NCI-H1436 treated with DMSO at 0.1 percent for 48 hours (cell line): ENCODE measurements at places on chromosomes 16 and 17.

DNA sequence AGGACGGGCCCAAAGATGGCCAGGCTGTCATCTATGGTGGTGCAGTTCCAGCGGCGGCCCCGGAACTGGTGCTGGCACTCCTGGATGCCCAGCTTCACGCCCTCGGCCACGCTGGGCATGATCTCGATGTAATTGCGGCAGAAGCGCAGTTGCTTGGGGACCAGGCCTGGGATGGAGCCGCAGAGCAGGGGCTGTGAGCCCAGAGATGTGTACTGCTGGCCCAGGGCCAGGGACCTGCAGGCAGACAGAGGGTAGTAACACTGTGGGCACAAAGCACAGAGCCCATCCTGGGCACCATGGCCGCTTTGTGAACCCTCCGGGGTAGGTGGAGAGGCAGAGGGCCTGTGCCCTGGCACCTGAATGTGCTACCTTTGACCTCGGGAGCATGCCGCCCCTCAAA lies 44.8 kb downstream of the WNT3 start:
- DNase-seq = no peak

DNA sequence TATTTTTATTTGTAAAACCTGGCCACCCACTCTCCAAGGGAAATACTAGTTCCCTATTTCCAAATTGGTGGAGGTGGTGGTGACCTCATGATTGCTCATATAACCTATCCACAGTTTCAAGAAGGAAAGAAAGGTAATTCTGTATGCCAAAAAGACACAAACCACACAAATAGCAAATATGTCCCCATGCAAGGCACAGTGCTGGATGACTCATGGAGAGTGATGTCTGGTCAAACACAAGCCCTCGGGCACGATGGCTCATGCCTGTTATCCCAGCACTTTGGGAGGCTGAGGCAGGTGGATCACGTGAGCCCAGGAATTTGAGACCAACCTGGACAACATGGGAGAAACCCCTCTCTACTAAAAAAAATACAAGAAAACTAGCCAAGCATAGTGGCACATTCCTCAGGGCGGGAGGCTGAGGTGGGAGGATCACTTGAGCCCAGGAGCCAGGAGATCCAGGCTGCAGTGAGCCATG lies 64.2 kb downstream of the GNA13 start:
- DNase-seq = no peak

- DNase-seq = no peak
Observed at GRCh38 chr17:80006811-80007752, 28.6 kb downstream of the TBC1D16 start.

- DNase-seq = no peak
Observed at GRCh38 chr16:1137604-1138003, 15.3 kb upstream of the CACNA1H start.

DNA sequence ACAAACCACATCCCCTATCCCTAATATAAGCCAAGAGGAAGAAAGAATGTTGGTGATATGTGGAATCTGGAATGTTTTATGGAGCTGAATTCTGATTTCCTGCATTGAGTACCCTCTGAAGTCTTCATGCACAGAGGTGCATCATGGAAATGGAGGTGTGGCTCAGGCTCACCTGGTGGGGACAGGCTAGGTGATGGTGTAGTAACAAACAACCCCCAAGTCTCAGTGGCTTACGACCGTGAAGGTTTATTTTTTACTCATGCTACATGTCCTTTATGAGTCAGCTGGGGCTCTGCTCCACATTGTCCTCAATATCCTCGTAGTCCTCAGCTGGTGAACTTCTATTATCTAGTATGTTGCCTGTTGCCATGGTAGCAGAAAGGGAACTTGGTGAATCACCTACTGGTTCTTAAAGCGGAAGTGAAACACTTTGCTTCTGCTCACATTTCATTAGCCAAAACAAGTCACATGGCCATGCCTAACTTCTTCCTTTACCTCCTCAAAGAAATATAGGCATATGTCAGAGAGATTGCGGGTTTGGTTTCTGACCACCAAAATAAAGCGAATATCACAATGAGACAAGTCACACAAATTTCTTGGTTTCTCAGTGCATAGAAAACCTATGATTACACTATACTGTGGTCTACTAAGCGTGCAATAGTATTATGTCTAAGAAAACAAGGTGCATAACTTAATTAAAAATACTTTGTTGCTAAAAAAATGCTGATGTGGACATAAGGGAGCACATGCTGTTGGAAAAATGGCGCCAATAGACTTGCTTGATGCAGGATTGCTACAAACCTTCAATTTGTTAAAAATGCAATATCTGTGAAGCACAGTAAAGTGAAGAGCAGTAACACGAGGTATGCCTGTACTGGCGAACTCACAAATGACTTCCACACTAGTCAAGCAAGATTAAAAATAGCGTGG lies at the start of gene PMFBP1:
Gene PMFBP1 (minus strand): TSS at position 51 of the 930 bp plus-strand sequence. CDS start 947 bp downstream, outside the sequence.
- DNase-seq = no peak

GRCh38 chr17:1216217-1217088 lies 36.7 kb upstream of the ABR start:
- DNase-seq = no peak

- DNase-seq = no peak
Observed at GRCh38 chr17:18261146-18261515, 669 bp downstream of the MIEF2 start.

- DNase-seq = no peak
Observed at GRCh38 chr17:36610474-36610873, 9.1 kb downstream of the MRM1 start.

GRCh38 chr17:40026816-40027613 lies 11.8 kb downstream of the CSF3 start:
- no peak for DNase-seq

GRCh38 chr16:83402967-83403366 lies 404.8 kb upstream of the HSBP1 start:
- peak; percentile 30 for DNase-seq

- no peak for DNase-seq
Observed at GRCh38 chr16:54466233-54466632, 179.6 kb upstream of the IRX3 start.

- no peak for DNase-seq
Observed at GRCh38 chr17:44348234-44348987, 3.3 kb downstream of the GRN start.

- no peak for DNase-seq
Observed at GRCh38 chr17:343211-343610, 9.4 kb downstream of the RPH3AL start.

GRCh38 chr17:73141411-73141810 lies 23.4 kb upstream of the SSTR2 start:
- no peak for DNase-seq

- peak; percentile 8 for DNase-seq
Observed at GRCh38 chr16:17467923-17468540, 2.7 kb downstream of the XYLT1 start.

DNA sequence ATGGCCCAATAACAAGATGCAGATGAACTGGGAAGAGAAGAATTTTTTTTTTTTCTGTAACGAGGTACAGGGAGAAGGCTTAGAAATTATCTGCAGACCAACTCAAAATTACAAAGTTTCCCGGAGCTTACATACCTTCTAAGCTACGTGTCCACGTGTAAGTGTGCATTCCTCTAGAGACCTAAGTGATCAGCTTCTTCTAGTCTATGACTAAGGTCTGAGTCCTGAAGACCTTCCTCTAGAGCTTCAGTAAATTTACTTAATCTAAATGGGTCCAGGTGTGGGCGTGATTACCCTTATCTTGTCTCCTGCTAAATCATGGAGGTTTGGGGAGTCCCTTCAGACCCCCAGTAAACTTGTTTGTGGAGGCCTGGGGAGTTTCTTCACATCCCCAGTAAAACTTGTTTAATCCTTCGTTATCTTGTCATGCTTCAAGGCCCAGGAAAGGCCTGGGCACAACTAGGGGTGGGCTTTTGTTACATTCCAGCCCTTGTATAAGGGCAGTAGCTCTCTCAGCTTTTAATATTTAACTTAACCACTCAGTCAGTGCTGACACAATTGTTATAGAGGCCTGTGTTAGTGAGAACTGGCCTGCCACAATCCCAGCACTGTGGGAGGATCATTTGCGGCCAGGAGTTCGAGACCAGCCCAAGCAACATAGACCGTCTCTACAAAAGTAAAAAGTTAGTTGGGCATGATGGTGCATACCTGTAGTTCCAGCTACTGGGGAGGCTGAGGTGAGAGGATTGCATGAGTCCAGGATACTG lies 342.3 kb downstream of the SNX29 start:
- no peak for DNase-seq

GRCh38 chr17:71251276-71251675 lies 869.5 kb upstream of the SOX9 start:
- no peak for DNase-seq

GRCh38 chr17:66679631-66680517 lies 155.0 kb upstream of the CACNG5 start:
- DNase-seq = no peak

GRCh38 chr17:68396226-68397107 lies 60.8 kb downstream of the WIPI1 start:
- no peak for DNase-seq

GRCh38 chr17:38454532-38454931 lies 26.3 kb downstream of the ARHGAP23 start:
- DNase-seq = no peak

DNA sequence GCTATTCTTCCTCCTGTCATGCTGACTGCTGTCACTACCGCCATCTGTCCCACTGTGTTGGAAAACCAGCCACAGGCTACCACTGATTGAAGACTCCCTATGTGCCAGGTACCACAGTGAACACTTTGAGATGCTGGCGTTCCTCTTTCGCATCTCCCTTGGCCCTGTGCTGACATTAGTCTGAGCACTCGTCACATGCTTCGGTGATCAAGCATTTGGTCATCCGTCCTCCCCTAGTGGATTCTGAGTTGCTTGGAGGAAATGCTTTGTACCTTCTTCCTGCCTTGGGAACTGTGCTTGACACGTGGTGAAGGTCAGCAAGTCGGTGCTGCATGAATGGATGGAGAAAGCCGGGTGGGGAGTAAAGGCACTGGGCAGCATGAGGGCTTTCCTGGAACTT lies 260.1 kb downstream of the SNX29 start:
- DNase-seq = no peak

- no peak for DNase-seq
Observed at GRCh38 chr17:80330276-80330675, 69.6 kb downstream of the RNF213 start.

- no peak for DNase-seq
Observed at GRCh38 chr17:55452139-55452790, 30.6 kb upstream of the MMD start.

DNA sequence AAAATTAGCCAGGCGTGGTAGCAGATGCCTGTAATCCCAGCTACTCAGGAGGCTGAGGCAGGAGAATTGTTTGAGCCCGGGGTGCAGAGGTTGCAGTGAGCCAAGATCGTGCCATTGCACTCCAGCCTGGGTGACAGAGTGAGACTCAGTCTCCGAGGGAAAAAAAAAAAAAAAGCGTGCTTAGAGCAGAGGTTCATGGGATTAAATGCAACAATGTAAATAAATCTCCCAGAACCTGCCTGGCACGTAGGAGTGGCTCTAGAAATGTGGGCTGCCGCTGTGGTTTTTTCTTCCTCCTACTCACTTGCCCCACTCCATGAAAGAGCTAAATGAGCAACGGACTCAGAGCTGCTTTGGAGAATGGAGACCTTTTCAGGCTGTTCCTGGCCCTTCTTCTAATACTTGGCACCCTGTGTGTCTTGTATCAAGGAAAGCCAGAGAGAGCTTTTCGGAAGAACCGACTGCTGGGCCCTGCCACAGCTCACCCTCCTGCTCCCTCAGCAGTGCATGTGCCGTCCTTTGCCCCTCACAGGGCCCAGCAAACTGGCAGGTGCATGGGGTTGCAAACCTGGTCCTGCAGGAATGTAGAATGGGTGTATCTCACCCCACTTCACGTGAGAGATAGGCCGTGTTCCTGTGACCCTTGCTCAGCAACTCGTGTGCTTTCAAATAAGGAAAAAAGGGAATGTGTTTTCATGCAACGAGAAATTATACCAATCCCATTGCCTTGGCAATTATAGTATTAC lies 52.0 kb downstream of the LDHD start:
- DNase-seq = no peak

DNA sequence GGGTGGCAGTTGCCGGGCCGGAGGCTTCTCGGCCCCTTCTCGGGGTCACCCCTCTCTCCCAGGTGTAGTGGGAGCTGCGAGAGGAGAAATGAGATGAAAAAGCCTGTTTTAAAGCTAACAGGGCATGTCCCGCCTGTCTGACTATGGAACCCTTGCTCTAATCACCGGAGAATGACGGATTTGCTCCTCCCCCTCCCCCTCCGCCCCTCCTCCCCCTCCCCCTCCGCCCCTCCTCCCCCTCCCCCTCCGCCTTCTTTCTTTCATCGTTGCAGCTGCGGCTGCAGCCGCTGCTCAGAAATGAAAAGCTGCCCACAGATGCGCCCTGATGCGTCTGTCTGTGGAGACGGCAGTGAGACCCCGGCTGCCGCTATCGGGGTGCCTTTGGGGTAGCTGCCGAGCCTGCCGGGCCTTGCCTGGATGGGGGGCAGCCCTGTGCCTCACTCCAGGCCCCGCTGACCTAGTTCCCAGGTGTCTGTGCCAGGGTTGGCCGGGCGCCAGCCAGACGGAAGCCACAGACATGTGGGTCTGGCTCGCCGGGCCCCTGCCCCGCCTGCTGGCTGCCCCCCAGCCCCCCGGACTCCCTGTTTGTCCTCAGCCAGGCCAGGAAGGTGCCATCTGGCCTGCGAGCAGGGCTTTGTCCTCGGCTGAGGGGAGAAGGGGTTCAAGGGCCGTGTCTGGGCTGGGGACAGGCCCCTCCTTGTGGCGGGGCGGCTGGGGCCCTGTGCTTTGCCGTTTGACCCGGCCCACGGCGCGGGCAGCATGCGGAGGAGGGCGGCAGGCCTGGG lies 37.7 kb downstream of the GINS2 start:
- no peak for DNase-seq
